Stimulated activated CD4-positive, alpha-beta T cell treated with anti-CD3 and anti-CD28 coated beads, Interleukin-15, amount 100 ng/mL, for 24 hours (primary cell): ENCODE measurements at places on chromosomes 6 and 20.

DNA sequence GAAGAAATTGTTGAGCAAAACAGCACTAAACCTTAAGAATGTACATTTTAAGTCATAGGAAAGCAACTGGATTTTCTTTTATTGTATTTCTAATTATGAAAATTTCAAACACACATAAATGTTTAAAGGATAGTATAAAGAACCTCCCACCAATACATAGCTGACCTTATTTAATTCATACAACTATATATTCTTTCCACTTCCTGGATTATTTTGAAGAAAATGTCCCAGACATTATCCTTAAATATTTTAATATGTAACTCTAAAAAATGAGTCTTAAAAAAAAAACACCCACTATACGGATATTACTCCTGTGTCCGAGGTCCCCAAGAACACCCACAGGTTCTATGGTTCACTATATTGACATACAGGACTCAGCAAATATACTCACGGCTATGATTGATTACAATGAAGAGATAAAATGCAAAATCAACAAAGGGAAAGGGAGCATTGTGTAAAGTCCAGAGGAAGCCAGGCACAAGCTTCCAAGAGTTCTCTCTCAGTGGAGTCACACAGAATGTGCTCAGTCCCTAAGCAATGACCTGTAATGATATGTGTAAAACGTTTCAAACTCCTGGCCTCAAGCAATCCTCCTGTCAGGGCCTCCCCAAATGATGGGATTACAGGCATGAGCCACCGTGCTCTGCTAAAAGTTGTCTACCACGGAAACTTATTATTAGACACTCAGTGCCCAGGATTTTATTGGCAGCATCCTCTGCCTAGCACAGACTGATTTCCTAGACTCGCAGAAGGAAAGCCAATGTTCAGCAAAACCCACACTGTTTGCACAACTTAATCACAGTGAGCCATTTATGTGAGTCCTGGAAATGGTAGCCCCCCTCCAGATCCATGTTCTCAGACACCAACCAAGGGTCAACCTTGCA lies 23.2 kb downstream of the GLYATL3 start:
- no peak for DNase-seq

- DNase-seq = no peak
These were observed 48.7 kb downstream of the NUDT3 start for GRCh38 chr6:34343806-34344205.

GRCh38 chr6:150739711-150740349 lies 125.7 kb upstream of the MTHFD1L start:
- DNase-seq = no peak

DNA sequence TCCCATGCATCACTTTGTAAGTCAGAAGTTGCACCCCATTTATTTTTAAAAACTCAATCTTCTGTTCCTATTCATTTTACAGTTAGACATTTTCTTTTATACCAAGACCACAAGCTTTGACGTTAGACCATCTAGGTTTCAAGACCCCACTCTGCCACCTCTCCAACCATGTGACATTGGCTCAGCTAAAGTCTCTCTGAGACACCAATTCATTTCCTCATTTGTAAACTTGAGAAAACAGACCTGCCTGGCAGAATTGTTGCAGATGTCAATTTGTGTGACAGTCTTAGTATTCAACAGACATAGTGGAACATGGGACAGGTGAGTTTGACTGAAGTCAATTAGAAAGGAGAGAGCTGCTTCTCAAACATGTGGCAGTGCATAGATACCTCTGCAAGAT lies 55.6 kb upstream of the CSE1L start:
- DNase-seq = no peak

- DNase-seq = no peak
These were observed 39.3 kb downstream of the ATRN start for GRCh38 chr20:3510110-3510509.
